GM23248 (cell line): ENCODE measurements at places on chromosomes 5 and 9. TPM values are rescaled to one million over a fixed set of nuclear protein-coding genes. Genes with fewer than 3 reads are reported as not detected.

Gene RGS3
- 48.6 and 54.8 TPM in 2 replicates for polyA plus RNA-seq

Gene CXXC5
- polyA plus RNA-seq: 81.4 and 83.7 TPM in 2 replicates

Gene P4HA2
- polyA plus RNA-seq: 353 and 374 TPM in 2 replicates

Gene MARCHF11
- not detected in 2 replicates for polyA plus RNA-seq

Gene SPINK6
- polyA plus RNA-seq: not detected in 2 replicates

Gene SLC36A2
- polyA plus RNA-seq: not detected in 2 replicates

Gene SLCO6A1
- polyA plus RNA-seq: not detected in 2 replicates

Gene CTSL
- 401 and 410 TPM in 2 replicates for polyA plus RNA-seq

Gene FCN2
- not detected in 2 replicates for polyA plus RNA-seq

Gene AQP7
- not detected in 2 replicates for polyA plus RNA-seq
